ENCODE measurements at places on chromosomes 1 and 21.

- DNase-seq: no peak
Measured at GRCh38 chr1:52359676-52360594, 6.1 kb downstream of the CC2D1B start.

GRCh38 chr1:155139895-155140629, at the start of gene DPM3:
Gene DPM3, minus strand, starts transcription at chr1:155140531. Its CDS starts 291 bp downstream, at chr1:155140240.
- DNase-seq: peak; percentile 78

DNA sequence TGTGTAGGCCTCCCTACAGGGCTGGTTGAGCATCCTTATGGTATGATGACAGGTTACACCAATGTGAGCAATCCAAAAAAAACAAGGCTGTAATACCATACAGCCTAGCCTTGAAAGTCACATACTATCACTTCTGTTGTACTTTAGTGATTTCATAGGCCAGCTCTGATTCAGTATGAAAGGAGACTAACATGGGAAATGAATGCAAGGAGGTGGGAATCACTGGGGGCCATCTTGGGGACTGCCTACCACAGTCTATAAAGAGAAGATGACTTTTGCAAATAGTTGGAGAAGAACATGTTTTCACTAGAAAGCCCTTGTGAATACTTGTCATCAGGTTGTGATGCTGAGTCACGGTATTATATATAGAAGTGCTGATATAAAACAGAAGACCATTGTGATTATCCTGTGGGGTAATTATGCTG, 270.7 kb downstream of the S1PR1 start:
- DNase-seq: no peak

DNA sequence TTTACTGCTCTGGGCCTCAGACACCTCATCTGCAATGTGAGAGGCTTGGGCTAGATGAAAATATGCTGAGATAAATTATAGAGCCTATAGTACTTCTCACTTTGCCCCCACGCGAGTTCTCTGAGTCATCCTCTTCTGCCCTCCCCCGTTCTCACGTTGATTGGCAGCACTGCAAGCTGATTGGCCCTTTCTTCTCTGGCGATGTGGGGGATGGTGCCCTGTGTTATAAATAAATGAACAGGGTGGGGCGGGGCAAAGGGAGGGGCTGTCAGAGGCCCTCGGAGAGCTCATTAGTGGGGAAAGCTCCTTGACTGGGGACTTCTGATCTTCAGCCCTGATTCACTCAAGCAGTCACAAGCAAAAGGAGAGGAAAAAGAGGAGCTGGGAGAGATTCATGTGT, 64.3 kb upstream of the ZC3H12A start:
- DNase-seq: no peak

DNA sequence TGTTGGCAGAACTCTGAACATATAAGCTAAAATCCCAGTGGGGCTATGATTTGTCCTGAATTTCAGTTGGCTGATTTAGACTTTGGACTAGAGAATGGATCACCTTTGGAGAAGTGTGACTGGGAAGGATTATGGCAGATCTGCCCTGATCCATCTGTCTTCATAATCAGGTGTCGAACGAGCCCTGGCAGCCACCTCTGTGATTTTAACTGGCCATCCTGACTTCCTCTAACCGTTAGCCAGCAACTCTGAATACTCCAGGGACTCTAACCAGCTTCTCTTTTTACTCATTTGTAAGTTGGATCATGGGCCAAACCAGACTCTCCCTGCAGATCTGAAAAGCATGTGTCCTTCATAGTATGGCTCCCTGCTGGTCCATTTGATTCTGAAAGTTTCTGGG, 32.0 kb downstream of the ACTN2 start:
- DNase-seq: no peak

GRCh38 chr1:44655609-44656008, 18.7 kb downstream of the TMEM53 start:
- peak; percentile 41 for DNase-seq

DNA sequence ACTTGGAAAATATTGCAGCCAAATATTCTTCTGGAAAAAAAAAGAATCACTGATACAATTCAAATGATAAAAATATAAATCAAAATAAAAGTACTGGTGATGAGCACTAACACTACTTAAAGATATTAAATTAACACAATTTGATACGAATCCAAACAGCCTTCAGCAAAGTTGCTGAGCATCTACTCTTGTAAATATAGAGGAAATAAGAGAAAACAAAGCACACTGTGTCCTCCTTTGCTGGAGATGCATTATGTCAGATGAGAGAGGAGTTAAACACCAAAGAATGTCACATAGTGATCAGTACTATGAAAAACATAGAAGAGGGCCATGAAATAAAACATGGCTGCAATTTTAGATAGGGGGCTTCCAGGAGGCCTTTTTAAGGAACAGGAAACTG, 177.4 kb upstream of the RNPC3 start:
- no peak for DNase-seq

Data from AML-193 (cell line).